ENCODE measurements at places on chromosomes 4 and X.

DNA sequence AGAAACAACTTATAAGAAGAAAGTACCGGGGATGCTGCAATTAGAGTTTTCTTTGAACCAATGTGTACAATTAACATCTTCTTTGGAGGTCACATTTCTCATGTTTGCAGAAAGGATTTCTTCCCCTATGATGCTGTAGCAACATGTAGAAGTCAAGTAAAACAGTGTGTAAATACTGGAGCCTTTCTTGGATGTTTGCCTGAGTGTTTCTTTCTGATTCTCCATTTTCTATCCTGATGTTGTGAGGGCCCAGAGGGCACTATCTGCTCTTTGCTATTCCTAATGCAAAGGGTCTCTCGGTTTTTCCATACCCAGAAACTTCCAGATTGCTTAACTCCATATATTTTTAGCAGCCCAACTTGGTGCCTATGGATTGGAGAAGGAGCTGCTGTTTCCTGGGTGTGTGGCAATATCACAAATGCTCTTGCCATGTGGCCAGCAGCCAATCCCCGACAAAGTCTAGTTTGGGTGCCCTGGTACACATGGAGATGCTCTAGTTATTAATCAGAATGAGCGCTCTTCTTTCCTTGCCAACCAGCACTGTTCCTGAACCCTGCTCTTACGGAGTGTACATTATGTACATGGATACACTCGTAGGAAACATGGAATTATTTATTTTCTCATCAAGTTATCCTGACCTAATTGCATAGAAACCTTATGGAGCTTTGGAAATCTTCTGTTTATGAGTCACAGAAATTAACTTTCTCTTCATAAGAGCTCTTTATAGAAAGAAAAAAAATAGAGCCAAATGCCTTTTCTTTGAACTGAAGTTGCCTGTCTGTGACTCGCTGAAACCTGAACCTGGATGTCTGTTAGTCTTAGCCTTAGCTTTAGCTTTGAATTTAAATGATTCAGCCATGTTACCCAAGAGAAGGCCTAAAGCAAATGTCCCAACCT lies 67.0 kb upstream of the GPC4 start:
- DNase-seq: no peak

DNA sequence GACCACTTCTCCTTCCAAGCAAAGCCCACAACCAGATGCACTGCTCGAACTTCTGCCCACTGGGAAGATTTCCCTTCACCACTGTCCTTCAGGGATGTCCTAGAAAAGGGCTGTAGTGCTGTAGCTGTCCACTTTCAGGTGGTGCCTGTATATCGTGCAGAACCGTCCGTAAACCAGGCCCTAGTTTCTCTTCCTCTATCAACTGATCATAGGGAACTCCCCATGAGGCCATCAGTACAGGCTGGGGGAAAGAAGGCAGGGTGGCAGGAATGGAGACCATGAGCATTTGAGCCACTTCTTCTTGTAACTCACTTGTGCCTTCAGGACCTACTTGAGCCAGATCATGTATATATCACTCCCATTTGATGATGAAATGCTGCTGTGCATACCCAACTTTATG lies 57.3 kb upstream of the FAM9B start:
- DNase-seq: no peak

DNA sequence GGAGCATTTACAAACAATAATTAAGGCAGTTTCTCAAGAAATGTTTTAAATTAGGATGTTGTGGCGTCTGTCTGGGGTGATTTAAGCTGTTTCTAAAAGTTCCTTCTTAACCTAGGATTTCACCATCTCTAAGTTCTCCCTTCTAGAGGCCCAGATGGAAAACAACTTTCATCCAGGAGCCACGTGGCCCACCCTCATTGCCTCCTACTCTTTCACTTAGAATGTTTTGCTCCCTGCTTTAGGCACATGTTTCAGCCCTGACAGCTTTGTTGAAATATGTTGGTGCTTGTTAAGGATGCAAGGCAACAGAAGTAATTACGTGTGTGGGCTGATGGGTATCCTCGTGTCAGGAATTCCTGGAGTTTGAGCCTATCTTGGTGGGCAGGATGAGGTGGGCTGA lies 131.3 kb downstream of the GUCY2F start:
- no peak for DNase-seq

DNA sequence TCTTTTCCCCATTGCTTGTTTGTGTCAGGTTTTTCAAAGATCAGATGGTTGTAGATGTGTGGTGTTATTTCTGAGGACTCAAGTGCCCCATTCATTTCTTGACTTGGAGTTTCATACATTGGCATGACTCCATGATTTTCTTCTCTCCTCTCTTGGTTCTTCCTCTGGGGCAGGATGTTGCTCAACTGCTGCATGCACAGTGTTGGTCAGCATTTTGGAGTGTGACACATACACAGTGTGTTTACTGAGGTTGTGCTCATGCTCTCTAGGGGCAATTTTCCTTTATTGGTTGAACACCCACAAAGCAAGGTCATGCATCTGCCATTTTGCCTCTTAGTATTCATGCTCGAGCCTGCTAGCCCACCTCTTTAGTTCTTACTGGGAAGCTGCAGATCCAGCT lies 1993.8 kb downstream of the ARAP2 start:
- no peak for DNase-seq

DNA sequence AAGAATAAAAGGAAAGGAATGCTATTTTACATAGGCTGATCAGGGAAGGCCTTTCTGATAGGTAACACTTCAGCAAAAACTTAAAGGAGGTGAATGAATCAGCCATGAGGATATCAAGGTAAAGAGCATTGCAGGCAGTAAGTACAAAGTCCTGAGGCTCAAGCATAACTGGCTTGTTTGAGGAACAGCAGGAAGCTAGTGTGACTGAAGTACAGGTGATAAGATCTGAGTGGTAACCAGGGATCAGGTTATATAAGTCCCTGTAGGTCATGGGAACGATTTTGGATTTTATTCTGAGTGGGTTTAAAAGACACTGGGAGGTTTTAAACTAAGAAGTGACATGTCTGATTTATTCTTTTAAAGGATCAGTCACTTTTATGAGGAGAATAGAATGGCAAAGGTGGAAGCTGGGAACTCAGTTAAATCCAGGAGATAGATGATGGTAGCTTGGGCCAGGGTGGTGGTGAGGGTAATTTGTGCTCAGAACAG lies 47.1 kb upstream of the THOC2 start:
- no peak for DNase-seq

DNA sequence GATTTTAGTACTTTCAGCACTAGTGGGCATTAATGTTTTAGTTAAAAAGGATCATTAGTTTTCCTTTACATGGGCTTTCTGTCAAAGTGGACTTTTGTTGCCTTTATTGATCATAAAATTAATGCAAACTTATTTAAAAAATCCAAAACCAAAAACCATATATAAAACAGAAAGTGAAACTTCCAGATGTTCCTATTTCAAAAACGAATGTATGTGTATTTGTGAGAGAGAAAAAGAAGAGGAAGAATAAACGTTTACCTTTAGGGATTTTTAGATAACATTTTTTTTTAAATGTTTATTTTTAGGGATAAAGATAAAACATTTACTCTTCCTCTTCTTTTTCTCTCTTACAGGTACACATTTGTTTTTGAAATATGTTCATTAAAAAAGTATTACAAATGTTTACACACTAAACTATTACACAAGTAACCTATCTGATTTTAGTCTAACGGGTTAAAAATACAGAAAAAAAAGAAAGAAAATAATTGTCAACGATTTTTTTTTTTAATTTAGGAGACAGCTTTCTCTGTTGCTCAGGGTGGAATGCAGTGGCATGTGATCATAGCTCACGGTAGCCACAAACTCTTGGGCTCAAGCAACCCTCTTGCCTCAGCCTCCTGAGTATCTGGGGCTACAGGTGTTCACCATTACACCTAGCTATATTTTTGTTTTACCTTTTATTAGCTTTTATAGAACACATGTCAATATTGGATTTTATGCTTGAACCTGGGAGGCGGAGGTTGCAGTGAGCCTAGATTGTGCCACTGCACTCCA lies 16.8 kb upstream of the COX18 start:
- DNase-seq: no peak

GRCh38 chr4:106583567-106583966 lies 215.0 kb upstream of the GIMD1 start:
- no peak for DNase-seq

GRCh38 chr4:186592445-186592844 lies 37.1 kb upstream of the MTNR1A start:
- no peak for DNase-seq

DNA sequence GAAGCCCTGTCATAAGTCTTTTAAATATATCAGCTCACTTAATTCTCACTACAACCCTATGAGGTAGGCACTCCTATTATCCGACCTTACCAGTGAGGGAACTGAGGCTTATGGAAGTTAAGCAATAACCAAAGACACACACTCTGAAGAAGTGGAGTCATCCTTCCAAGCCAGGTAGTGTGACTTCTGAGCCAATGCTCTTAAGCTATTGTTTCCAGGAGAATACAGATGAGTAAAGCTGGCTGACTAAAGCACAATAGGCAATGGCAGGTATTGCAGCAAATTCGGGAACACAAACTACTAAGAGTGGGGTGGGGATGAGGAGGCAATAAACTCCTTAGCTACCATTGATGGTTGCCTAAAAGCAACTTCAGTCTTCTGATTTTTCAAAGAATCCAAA lies 81.8 kb upstream of the KIT start:
- no peak for DNase-seq

- DNase-seq: no peak
These were observed 10.5 kb downstream of the ABLIM2 start for GRCh38 chr4:8148159-8148558.

- DNase-seq: no peak
These were observed 160.4 kb downstream of the CPEB2 start for GRCh38 chr4:15162465-15163283.

GRCh38 chrX:110657073-110657472 lies 138.5 kb downstream of the CHRDL1 start:
- DNase-seq: no peak

GRCh38 chrX:151596282-151596681 lies 32.8 kb downstream of the PASD1 start:
- no peak for DNase-seq

GRCh38 chr4:38177641-38178391 lies 217.6 kb downstream of the PTTG2 start:
- DNase-seq: peak; percentile 80

DNA sequence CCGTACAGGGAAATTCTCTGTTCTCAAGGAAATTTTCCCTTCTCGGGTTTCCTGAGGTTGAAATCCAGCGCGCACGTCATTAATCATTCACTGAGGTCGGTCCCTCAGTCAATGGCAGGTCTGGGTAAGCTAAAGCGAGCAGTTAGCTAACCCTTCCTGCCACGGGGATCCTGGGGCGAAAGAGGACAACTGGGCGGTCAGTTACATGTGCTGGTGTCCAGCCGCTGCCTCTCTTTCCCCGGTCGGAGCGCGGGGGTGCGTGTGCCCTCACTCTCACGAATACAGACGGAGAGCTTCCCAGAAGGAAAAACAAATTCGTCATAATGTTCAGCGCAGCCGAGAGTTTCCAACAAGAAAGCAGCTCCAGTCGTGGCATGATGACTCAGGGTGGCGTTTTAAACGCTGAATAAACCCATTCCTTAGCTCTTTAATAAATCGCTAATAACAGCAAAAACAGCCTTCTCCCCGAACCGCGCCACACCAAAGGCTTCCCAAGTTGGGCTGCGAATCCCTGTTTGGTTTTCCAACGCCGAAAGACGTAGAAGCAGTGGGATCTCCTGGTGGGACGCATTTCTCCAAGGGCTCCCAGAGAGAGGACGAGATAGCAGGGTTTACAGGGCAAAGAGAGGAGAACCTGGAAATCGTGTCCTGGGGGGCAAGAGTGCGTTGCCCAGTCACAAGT lies 752 bp upstream of the FGF5 start:
- no peak for DNase-seq

GRCh38 chrX:40402831-40403533 lies 177.8 kb upstream of the ATP6AP2 start:
- no peak for DNase-seq

GRCh38 chr4:95728145-95728544 lies 111.7 kb upstream of the PDHA2 start:
- no peak for DNase-seq

- DNase-seq: no peak
These were observed 161.5 kb downstream of the ARHGAP6 start for GRCh38 chrX:11504234-11504633.

DNA sequence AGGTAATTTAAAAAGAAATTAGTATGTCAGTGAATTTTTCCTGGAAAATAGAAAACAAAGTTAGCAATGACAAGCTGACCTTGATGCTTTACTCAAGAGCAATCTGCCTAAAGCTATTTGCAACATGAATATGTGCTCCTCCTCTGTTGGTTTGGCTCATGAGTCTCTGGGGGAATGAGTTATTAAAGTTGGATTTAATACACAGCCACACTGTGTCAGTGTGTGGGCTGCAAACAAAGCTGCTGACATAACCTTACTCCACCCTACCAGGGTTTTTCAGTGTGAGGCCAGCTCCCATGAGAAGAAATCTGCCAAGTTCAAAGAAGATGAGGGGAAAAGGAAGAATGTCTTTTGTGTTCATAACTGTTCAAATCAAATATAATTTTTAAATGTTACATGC lies 280.5 kb downstream of the TLL1 start:
- DNase-seq: no peak

- DNase-seq: no peak
These were observed 85.0 kb upstream of the HELT start for GRCh38 chr4:184933311-184933710.

GRCh38 chrX:56728321-56728720 lies 722 bp upstream of the NBDY start:
- DNase-seq: no peak

- DNase-seq: no peak
These were observed 364.6 kb upstream of the FAT1 start for GRCh38 chr4:187088070-187088799.

DNA sequence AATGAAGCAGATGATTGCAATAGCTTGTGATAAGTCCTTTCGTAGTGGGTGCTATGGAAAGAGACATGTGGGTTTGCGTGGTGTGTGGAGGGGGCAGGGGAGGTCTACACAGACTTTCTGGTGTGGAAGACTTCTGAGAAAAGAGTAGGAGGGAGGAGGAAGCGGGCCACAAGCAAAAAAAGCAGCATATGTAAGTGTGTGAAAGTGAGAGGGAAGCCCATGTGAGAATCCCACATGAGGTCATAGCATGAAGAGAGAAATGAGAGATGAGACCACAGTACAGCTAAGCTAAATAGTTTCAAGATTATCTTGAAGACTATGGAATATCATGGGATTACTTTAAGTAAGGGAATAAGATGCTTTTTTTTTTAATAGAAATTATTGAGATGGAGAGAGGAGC lies 2039.9 kb upstream of the TENM3 start:
- no peak for DNase-seq

- no peak for DNase-seq
These were observed 325.9 kb downstream of the EPHA5 start for GRCh38 chr4:65344278-65344825.

DNA sequence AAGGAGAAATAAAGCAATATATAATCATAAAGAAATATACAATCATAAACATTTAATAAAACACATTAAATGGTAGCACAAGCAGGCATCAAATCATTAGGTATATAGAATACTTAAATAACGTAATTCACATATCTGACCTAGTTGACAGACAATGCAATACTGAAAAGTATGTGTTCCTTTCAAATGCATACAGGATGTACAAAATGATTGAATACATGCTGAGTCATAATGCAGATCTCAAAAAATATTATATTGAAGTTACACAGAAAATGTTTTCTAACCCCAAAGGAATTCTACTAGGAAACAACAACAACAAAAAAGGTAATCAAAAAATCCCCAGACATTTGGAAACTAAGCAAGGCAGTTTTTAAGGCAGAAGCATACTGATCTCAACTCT lies 1072.0 kb upstream of the INTU start:
- no peak for DNase-seq

Data from ascending aorta (tissue), 2 donors.